NCI-H1417 treated with DMSO at 0.1 percent for 48 hours (cell line): ENCODE measurements at places on chromosomes 1 and 21.
A peak's percentile ranks its signal among the peaks of the same experiment; 100 is the strongest.

DNA sequence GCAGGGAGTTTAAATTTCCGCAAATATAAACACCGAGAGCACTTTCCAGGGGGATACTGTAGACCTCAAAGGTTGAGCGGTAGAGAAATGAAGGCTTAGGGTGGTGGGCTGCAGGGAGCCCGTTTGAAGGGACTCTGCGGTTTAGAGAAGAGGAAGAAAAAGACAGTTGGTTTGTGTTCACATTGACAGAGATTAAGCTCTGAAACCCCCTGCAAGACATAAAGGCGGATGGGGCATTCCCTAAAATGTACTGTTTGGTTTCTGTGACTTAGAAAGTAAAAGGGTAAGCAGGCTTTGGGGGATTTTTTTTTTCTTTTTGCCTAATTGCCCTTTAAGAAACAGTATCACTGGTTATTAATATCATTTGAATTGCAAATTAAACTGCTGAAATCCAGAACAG, 1.3 kb downstream of the KAZN start:
- no peak for DNase-seq

GRCh38 chr1:154864189-154864975, 5.7 kb downstream of the KCNN3 start:
- DNase-seq: no peak

DNA sequence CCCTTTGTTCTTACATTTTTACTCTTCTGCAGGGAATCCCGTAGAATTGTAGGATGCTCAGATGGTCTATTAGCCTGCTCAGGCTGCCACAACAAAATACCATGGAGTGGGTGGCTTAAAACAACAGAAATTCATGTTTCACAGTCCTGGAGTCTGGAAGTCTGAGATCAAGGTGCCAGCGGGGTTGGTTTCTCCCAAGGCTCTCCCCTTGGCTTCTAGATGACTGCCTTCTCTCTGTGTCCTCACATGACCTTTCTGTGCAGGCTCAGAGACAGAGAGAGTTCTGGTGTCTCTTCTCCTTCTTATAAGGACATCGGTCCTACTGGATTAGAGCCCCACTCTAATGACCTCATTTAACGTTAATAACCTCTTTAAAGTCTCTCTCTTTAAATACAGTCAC, 41.7 kb downstream of the HUNK start:
- DNase-seq: no peak

DNA sequence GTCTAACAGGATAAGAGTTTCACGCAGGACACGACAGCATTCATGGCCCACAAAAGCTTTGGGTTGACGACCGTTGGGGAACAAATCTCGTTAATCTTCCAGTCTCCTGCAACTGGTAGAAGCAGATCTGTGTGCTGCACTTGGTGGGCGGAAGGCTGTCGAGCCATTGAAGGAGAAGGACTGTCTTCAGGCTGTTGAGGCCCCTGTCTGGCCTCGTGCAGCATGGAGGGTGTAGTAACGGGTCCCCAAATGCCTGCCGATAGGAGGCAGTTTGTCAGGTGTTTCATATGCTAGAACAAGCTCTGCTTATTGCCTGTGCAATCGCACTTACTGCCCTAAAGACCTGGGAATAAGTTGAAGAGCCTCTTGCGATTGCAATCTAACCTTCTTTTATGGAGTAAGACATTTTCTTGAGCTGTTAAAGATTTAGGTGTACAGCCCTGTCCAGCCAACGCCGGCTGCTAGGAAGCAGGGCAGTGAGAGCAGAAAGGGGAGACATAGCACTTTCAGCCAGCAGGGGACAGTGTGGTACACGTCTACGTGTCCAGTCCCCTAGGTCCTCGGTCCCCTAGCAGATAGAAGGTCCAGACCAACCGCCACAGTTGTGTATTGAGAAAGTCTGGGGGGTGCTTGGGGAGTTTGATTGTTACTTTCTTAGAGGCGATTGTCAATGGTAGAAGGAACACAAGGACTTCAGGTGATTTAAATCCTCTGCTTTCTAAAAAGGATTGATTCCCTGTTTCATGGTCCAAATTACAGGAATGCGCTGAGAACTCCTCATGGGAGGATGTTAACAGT, 102.3 kb upstream of the TMPRSS2 start:
- no peak for DNase-seq

DNA sequence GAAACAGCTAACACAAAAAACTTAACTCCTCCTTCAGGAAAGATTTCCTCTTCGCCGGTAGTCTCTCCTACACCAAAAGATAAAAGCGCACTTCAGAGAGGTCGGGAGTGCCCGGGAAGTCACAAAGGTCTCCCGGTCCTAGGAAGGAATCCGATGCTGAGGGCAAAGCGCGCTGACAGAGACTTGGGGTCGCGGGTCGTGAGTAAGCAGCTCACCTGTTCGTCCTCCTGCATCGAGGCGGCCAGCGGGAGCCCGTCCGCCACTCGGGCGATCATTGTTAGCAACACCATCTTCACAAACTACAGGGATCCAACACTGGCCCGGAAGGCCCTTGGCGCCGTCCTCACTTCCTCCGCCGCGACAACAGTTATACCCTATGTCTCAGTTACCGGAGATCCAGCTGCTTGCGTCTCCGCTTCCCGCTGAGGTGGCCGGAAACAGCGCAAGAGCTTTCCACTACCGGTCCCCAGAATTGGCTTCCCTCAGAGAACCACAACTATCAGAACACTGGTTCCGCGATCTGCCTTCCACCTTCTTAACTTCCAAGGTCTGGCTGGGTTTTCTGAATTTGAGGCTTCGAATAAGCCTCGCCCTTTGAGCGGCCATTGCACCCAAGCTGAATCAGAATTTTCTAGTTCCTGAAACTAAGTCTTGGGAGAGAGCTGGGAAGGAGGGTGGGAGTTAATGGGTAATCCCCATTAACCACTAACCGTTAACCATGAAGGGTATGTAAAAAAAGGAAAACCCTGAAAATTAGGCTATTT, at the start of gene SEC22B:
SEC22B (minus strand) TSS at position 429 of the 764 bp plus-strand sequence; CDS start at position 290, 139 bp downstream.
- peak; percentile 80 for DNase-seq

- no peak for DNase-seq
Measured at GRCh38 chr1:65063025-65063424, 85.0 kb upstream of the AK4 start.

- DNase-seq: no peak
Measured at GRCh38 chr21:28257276-28257675, 735.4 kb downstream of the LTN1 start.

GRCh38 chr1:207335695-207336363, 14.4 kb downstream of the CD55 start:
- DNase-seq: no peak

DNA sequence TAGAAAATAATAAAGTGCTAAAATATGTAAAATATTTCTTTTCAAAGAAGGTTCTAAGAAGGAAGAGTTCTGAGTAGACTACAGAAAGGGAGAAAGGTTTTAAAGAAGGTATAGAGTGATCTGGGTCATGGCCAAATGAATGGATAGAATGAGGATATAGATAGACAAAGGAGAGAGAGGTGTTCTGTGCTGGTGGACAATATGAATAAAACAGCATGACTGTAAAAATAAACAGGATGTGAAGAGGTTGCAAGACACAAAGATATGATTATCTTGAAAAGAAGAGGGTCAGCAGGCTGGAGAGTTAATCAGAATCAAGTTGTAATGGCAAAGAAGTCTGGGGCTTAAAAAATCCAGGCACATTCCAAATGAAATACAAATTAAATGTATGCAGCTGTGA, 86.7 kb upstream of the GNG4 start:
- no peak for DNase-seq

DNA sequence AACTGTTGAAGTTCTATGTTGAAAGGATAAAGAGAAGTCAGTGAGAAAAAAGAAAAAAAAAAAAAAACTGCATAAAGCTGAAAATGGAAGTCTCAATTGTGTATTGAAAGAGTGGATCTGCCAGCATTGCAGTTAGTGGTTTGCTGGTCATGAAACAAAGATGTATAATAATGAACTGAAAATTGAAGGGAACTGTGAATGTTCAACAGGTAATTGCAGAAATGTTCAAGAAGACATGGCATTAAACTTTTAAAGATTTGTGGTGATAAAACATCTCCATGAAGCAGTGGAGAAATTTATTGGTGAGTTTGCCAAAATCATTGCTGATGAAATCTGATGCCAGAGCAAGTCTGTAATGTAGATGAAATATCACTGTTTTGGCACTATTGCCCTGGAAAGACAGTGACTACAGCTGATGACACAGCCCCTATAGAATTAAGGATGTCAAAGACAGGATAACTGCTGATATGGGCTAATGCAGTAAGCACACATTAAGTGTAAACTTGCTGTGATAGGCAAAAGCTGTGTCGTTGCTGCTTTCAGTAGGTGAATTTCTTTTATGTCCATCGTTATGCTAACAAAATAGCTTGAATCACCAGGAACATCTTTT, 71.0 kb downstream of the RD3 start:
- no peak for DNase-seq

- DNase-seq: no peak
Measured at GRCh38 chr21:44419679-44420078, 35.6 kb upstream of the LRRC3 start.

- DNase-seq: no peak
Measured at GRCh38 chr1:99691175-99691574, 45.3 kb downstream of the PALMD start.

DNA sequence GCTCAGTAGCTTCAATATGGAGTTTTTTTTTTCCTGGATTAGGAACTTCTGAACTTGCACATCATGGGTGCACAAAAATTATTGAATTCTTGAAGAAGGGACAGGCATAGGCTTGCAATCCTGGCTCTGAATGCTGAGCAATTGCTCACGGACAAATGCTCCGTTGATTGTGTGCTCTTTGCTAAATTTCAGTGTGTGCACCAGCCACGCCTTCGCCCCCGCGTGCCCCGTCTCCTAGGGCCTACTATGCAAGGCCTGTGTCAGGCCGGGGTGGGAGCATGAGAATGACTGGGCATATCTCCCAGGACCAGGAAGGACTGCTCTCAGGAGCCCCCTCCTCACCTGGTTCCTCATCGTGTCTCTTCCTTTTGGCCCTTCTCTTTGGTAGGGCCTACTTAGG, 17.4 kb downstream of the IL6R start:
- no peak for DNase-seq

GRCh38 chr1:103063921-103064320, 44.4 kb downstream of the COL11A1 start:
- no peak for DNase-seq

DNA sequence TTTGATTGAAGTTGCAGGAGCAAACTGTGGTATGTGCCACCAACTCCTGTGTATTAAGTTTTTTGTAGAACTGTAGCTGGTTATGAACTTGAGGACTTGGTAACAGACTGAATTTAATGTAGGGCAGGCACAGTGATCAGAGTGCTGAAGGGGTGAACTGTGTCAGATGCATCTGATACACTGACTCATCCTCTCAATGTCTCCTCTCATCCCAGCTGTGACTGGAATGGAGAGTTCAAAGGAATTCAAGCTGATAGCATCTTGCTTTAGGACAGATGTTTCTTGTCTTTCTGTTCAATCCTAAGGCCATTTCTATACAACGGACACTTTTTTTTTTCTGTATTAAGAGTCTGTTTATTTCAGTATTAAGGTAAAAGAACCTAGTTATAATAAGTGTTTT, 25.0 kb upstream of the GBP1 start:
- no peak for DNase-seq

DNA sequence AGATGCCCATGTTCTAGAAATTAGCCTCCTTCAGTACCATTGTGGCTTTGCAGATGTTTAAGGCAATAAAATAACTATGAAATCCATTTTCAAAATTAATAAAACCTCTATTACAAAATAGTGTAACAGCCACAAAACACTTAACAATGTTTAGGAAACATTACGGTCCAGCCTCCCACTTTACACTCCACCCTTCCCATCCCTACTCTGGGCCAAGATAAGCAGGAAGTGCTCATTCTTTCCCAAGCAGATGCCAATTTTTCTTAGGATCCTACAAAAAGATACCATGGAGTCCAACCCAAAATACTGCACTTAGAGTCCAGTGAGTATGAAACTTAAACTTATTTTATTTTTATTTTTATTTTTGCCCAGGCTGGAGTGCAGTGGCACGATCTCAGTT, 150.8 kb downstream of the NR5A2 start:
- no peak for DNase-seq

GRCh38 chr1:175146529-175147213, 45.9 kb downstream of the KIAA0040 start:
- no peak for DNase-seq

DNA sequence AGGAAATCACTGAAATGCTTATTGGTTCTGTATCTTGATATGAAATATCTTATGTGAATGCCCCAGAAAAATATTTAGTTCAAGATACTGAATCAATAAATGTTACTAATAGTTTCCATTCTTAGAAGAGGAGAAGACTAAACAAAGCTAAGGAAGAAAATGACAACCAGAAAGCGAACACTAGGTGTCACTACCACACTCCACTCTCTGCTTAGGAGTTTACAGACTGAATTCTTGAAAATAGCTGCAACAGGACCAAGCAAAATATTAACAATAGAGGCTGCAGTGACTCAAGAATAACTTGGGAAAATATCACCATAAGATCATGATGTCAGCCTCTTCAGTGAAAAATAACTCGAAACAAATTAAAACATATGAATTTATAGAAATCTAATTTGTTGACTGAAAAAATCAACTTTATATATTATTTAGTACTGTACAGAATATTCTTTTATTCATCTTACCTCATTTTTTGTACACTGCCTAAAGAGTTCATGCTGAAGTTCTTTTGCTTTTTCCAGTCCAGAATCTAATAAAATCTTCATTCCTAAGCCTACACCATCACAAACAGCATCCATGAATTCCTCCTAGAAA, 61.6 kb downstream of the KIF14 start:
- no peak for DNase-seq

DNA sequence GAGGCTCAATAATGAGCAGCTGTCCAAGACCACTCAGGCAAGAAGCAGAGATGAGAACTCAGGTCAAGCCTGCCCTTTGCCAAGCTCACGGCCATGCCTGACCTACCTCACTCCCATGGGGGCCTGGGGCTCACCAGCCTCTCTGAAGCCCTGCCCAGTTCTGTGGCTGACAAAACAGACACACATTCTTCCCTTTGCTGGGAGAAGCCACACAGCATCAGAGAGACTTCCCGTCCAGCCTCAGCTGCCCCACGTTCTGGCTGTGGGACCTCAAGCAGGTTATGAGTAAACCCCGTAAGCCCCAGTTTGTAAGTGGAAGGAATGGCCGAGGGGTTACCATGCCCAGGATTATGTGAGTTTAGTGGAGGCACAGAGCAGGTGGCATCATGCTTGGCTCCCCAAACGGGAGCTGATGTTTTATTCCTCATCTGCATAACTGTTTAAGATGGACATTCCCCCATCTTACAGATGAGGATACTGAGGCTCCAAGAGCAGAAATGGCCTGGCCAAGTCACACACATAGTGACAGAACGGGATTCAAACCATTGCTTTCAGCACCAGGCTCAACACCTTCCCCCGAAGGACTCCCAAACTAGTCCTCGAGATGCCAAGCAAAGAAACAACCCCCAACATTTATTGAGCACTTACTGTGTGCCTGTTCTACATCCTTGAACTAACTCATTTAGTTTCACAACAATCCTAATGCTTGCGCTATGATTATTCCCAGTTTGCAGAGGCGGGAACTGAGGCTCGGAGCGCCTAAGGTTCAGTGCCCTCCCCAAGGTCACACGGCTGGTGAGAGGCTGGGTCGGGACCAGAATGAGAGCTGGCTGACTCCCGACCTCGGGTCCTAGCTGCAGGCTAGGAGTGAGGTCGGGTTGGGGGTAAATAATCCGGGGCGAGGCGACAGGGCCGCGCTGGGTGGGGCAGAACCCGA, 49.1 kb upstream of the LAPTM5 start:
- DNase-seq: no peak
